ENCODE measurements at places on chromosomes 2 and 18. TPM values are rescaled to one million over a fixed set of nuclear protein-coding genes. Genes with fewer than 3 reads are reported as not detected.

Gene WDR35
- 1.0 TPM for polyA plus RNA-seq

Gene SCG2
- polyA plus RNA-seq = not detected

- no peaks in the 10 kb centered on the region for H3K27me3 ChIP-seq
- no peak overlapping the region for H3K27ac ChIP-seq
- DNase-seq = no peak
- no peak overlapping the region for H3K4me3 ChIP-seq
- peaks cover 6% of the 10 kb centered on the region for H3K36me3 ChIP-seq
Measured at GRCh38 chr2:222900354-222900753, 39.5 kb downstream of the ACSL3 start.

DNA sequence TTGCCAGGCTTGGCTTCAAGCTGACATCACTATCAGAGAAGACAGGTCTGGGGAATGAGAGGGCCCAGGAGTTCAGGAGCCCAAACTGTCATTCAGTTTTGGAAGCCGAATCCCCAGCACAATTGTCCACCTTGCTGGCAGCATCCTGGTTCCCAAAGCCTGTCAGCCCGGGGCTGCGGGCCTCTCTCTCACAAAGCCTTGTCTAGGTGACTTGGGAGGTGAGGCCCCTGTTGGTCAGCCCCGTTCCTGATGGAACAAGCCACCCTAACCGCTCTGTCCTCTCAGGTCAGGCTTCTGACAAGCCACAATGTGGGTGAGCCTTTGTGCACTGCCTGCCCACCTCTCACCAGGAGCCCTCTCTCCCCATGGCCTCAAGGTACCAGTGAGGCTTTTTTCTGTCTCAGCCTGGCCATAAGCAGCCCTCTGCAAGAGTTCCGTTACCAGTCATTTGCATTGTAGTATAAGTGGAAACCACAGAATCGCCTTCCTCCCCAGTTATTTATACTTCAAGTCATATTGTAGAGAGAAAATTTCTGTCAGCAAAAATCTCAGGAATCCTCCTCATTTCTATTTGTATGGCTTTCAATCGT is 100.6 kb downstream of the MSH2 start:
- H3K36me3 ChIP-seq = no peaks in the 10 kb centered on the region
- DNase-seq = no peak
- no peaks in the 10 kb centered on the region for H3K27me3 ChIP-seq

- H3K4me1 ChIP-seq = no peaks in the 10 kb centered on the region
- no peaks in the 10 kb centered on the region for H3K36me3 ChIP-seq
- no peak overlapping the region for H3K27ac ChIP-seq
Measured at GRCh38 chr2:44009136-44009735, 13.4 kb upstream of the LRPPRC start.

DNA sequence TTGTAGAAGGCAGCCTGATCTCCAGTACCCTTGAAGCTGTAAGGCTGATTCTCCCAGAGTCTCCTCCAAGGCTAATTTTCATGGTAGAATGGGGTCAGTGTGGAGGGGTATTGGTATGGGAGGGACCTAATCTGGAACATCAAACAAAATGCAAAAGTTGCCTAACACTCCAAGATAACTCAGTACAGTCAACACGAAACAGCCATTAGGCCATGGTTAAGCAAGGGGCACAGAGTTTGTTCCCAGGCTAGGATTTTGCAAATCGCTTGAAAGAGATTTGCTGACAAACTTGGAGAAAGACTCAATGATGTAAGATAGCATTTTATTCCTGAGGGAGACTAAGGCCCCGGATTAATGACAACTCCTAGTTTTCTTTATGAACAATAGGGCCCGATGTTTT is 5.4 kb downstream of the PID1 start:
- H3K4me3 ChIP-seq = no peak overlapping the region
- H3K36me3 ChIP-seq = peaks cover 5% of the 10 kb centered on the region
- H3K27ac ChIP-seq = no peak overlapping the region
- DNase-seq = no peak

DNA sequence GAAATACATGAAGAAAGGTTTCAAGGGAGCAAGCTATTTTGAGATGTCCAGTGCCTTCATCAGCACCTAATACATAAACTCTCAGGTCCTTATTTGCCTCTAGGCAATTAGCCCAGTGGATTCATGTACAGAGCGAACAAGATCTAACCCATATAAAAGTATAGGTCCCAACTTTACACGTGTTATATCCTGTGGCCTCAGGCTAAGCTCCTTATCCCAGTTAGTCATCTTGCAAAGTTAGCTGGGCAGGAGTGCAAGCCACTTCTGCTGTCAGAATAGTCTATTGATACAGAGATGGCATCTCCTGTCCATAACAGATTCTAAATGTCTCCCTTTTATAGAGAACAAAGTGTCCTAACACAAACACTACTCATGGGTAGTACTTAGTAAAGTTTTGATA is 203.9 kb upstream of the PIK3C3 start:
- no peak for DNase-seq
- no peaks in the 10 kb centered on the region for H3K36me3 ChIP-seq
- H3K27ac ChIP-seq = no peak overlapping the region
- no peaks in the 10 kb centered on the region for H3K4me1 ChIP-seq
- H3K27me3 ChIP-seq = no peaks in the 10 kb centered on the region

- no peaks in the 10 kb centered on the region for H3K36me3 ChIP-seq
- H3K4me1 ChIP-seq = no peaks in the 10 kb centered on the region
- DNase-seq = no peak
- H3K4me3 ChIP-seq = no peak overlapping the region
- H3K27ac ChIP-seq = no peak overlapping the region
Measured at GRCh38 chr2:38771632-38772031, 6.4 kb upstream of the GEMIN6 start.

Gene GRB14
- 0.28 TPM for polyA plus RNA-seq

Gene CCT4
- polyA plus RNA-seq = 78.1 TPM

DNA sequence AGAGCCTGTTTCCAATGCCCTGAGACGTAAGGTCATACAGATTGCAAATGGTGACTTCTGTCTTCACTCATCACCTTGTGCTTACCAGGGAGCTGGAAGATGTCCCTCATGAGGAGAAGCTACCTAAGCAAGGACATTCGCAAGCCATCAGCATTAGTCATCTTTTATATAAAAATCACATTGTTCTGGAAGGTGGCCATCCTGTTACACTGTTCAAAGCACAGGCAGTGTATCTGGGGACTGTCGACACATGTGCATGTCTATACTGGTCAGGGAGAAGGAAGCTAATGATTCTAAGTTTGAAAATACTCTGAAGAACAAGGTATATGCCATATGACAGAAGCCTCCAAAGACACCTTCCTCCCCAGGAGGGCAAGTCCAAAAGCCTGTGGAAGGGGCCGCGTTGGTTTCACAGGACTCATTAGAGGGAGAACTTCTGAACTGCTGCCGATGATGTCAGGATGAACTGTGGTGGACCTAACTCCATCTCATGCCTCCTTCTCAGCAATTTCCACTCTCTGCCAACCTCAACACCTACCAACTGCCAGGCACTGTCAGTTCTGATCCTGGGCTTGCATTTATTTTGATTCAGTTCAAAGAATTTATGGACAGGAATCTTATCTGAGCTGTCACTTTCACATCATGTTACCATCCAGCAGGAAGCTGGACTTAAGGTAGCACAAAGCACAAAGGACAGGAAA is 39.4 kb downstream of the DNER start:
- no peak overlapping the region for H3K4me3 ChIP-seq
- H3K27ac ChIP-seq = no peak overlapping the region
- no peaks in the 10 kb centered on the region for H3K27me3 ChIP-seq
- no peaks in the 10 kb centered on the region for H3K4me1 ChIP-seq
- H3K36me3 ChIP-seq = no peaks in the 10 kb centered on the region

- H3K36me3 ChIP-seq = no peaks in the 10 kb centered on the region
- H3K4me1 ChIP-seq = no peaks in the 10 kb centered on the region
- DNase-seq = no peak
- H3K27me3 ChIP-seq = no peaks in the 10 kb centered on the region
Measured at GRCh38 chr2:139155991-139156390, 375.8 kb upstream of the NXPH2 start.

DNA sequence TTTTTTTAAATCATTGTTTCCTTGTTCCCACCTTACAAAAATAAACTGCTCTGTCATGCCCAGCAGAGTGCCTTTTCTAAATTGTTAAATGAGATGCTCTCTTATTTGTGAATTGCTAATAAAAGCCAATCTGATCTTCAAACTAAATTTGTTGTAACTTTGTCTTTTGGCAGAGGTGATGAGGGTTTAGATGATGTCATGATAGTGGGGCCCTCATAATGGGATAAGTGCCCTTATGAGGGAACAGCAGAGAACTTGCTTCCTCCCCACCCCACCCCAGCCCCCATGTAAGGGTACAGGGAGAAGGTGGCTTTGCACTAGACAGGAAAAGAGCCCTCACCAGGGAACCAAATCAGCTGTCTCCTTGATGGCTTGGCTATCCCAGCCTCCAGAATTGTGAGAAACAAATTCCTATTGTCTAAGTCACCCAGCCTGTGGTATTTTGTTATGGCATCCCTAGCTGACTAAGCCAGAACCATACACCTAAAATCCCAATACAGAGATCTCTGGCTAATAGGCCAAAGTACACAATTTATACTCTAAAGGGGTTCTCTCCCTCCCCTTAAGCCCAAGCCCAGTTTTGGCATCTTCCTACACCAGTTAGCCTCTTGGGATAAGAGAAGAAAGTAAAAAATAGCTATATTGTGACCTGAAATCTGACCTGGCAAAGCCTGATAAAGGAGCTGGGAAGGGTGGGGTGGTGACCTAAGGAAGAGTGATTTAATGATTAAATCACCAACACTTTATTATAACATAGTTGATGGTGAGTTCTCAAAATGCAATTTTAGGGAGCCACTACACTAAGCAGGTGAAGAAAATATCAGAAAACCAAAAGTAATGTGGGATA is 40.3 kb upstream of the HNRNPA3 start:
- H3K36me3 ChIP-seq = no peaks in the 10 kb centered on the region
- H3K27ac ChIP-seq = no peak overlapping the region
- H3K27me3 ChIP-seq = no peaks in the 10 kb centered on the region
- DNase-seq = no peak
- no peak overlapping the region for H3K4me3 ChIP-seq
- peaks cover 14% of the 10 kb centered on the region for H3K4me1 ChIP-seq

GRCh38 chr2:146992057-146992456 is 852.8 kb upstream of the ACVR2A start:
- DNase-seq = no peak
- no peaks in the 10 kb centered on the region for H3K4me1 ChIP-seq
- no peak overlapping the region for H3K4me3 ChIP-seq
- H3K36me3 ChIP-seq = no peaks in the 10 kb centered on the region

Gene WDR12
- polyA plus RNA-seq = 4.1 TPM

GRCh38 chr2:227853204-227853629 is 18.2 kb upstream of the DAW1 start:
- peaks cover 11% of the 10 kb centered on the region for H3K27me3 ChIP-seq
- H3K36me3 ChIP-seq = no peaks in the 10 kb centered on the region
- DNase-seq = no peak
- H3K4me1 ChIP-seq = peaks cover 5% of the 10 kb centered on the region
- no peak overlapping the region for H3K4me3 ChIP-seq

GRCh38 chr2:237042101-237042500 is 43.6 kb upstream of the COPS8 start:
- DNase-seq = no peak
- no peak overlapping the region for H3K4me3 ChIP-seq
- H3K27ac ChIP-seq = no peak overlapping the region

DNA sequence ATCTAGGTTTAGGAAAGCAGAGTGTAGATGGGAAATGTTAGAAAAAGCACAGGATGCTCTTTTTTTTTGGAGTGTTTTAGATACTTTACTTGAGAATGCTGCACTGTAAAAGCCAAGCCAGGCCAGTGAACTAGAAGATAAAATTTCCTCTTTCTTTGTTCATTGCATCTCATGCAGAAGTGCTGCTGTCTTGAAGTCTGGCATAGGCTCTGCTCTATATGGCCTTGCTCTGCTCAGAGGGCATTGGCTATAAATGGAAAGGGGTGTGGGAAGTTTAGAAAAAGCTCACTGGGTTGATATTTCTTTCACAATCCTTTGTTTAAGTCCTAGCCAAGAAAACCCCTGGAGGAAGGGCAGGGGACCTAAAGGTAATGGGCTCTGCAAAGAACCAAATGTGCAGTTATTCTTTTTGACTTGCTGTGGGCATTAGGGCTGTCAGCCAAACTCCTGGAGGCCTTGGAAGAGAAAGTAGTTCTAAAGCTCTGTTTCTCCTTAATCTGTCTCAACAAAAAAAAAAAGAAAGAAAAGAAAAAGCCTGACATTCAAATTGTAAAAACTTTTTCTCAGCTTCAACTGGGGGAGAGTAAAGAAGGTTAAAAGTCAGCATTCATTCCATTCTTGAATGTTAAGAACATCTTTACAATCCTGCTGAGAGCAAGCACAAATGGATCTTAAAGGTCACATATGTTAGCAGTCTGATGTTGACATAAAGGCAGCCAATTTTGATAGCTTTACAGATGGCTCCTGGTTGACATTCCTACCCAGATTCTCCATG is 338.3 kb downstream of the GULP1 start:
- H3K4me1 ChIP-seq = no peaks in the 10 kb centered on the region
- no peaks in the 10 kb centered on the region for H3K27me3 ChIP-seq
- no peak for DNase-seq
- H3K27ac ChIP-seq = no peak overlapping the region

Gene EPB41L5
- 2.0 TPM for polyA plus RNA-seq

- DNase-seq = no peak
- no peaks in the 10 kb centered on the region for H3K27me3 ChIP-seq
- H3K4me1 ChIP-seq = no peaks in the 10 kb centered on the region
- H3K36me3 ChIP-seq = no peaks in the 10 kb centered on the region
- no peak overlapping the region for H3K27ac ChIP-seq
Measured at GRCh38 chr2:196372276-196372809, 201.0 kb upstream of the STK17B start.

- no peak overlapping the region for H3K4me3 ChIP-seq
- H3K36me3 ChIP-seq = no peaks in the 10 kb centered on the region
- H3K27me3 ChIP-seq = no peaks in the 10 kb centered on the region
- no peaks in the 10 kb centered on the region for H3K4me1 ChIP-seq
- no peak for DNase-seq
- H3K27ac ChIP-seq = no peak overlapping the region
Measured at GRCh38 chr2:74347742-74348141, 4.5 kb upstream of the SLC4A5 start.

GRCh38 chr2:3348767-3349166 is 28.9 kb downstream of the EIPR1 start:
- H3K4me1 ChIP-seq = no peaks in the 10 kb centered on the region
- peaks cover 72% of the 10 kb centered on the region for H3K36me3 ChIP-seq
- no peak overlapping the region for H3K4me3 ChIP-seq
- H3K27ac ChIP-seq = no peak overlapping the region
- no peaks in the 10 kb centered on the region for H3K27me3 ChIP-seq
